ENCODE measurements at places on chromosomes 5 and 9.

- no peak for DNase-seq
Observed at GRCh38 chr5:86626149-86626548, 8.4 kb downstream of the COX7C start.

DNA sequence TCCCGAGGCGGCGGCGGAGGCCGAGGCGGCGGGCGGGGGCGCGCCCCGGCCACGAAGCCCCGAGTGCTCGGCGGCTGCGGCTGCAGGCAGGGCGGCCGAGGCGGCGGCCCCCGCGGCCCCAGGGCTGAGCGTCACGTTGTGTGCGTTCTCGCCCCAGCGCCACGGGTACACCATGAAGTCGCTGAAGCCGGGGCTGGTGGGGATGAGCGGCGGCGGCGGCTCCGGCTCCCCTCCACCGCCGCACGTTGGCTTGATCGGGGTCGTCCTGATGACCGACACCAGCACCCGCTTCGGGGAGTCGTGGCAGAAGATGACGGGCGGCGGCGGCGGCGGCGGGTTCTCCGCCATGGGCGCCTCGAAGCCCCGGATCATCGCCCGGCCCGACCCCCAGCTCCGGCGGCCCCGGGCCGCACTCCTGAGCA is 498 bp downstream of the ZNF367 start:
- DNase-seq: no peak

DNA sequence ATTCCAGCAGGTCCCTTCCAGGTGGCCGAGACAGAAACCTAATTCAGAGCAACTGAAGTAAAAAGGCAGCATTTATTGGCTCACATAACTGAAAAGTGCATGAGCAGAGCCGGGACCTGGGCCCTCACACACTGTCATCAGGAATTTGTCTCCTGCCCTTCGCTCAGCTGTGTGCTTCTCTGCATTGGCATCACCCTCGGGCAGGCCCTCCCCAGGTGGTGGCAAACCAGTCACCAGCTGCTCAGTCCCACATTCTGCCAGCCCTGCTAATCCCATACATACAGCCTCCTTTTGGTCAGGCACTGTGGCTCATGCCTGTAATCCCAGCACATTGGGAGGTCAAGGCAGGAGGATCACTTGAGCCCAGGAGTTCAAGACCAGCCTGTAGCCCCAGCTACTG is 11.5 kb upstream of the CPLX2 start:
- no peak for DNase-seq

GRCh38 chr9:113709721-113710120 is 166.4 kb upstream of the ZNF618 start:
- DNase-seq: no peak

DNA sequence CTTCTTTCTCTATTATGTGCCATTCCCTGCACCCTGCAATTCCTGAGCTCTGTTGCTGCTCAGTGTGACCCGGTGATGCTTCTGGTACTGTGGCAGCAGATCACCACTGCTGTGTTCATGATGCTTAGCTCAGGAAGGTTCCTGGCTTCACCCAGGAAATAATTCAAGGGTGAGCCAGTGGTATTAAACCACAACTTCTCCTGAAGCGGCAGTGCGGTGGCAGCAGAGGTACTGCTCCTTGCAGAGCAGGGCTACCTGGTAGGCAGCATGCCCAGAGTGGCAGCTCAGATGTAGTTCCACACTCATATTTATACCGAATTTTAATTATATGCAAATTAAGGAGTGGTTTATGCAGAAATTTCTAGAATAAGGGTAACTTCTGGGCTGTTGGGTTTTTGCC is 213.8 kb upstream of the ZNF608 start:
- DNase-seq: no peak
